ENCODE measurements at places on chromosomes 7 and 10.

- no peaks in the 10 kb centered on the region for H3K27me3 ChIP-seq
- DNase-seq = no peak
- H3K4me1 ChIP-seq = peaks cover 4% of the 10 kb centered on the region
- peak overlapping the region; percentile 23 for H3K27ac ChIP-seq
These were observed 59.0 kb downstream of the CSGALNACT2 start for GRCh38 chr10:43196981-43197833.

DNA sequence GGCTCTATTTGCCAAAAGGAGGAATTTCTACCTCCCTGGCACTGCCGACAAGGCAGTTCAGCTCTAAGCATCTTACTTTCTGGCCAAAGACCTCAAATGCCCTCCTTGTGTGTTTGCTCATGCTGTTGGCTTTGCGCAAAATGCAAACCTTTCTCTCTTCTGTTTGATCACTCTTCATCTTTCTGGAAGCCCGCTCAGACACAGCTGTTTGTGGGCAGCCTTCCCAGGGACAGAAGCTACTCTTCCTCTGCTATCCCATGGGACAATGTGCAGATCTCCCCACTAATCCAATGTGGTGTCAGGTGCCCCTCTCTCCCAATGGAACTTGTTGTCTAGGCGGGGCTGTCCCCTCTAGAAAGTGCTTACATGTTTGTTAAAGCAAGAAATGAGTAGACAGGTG lies 278.7 kb downstream of the CCSER2 start:
- H3K27me3 ChIP-seq = peaks cover 42% of the 10 kb centered on the region
- DNase-seq = no peak
- H3K4me3 ChIP-seq = no peak overlapping the region
- H3K4me1 ChIP-seq = no peaks in the 10 kb centered on the region
- H3K36me3 ChIP-seq = no peaks in the 10 kb centered on the region
- no peak overlapping the region for H3K27ac ChIP-seq

DNA sequence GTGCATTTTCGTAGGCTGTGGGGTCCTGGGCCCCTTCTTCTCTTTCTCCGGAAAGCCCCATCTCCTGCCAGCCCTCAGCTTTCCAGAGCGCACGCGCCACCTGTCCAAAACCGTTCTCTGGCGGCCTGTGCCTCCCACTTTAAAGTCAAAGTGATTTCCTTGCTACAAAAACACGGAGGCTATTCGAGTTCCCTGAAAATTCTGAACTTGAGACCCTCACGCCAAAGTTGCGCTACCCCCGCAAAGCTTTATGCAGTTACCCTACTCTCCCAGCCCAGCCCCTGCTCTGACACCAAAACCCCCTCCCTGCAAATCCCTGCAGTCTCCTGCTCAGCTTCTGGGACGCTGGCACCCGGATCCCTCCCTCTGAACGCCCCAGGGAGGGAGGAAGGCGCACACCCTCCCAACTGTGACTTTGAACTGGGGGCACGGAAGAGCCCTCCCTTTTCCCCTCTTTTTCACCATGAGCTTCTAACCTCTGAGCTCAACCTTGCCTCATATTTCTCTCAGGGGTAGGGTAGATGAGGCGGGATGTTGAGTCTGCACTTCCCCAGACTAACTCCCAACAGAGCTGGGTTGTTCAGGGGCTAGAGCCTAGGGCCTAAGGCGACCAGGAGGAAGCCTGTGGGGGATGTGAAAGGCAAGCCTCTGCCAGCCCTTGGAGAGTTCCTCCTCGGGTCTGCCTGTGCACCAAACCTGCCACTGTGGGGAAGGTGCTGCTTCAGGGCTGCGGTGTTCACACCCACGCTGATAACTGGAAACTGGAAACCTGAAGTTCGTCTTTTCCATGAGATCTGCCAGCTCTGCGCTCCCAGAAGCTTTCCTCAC lies 2.7 kb upstream of the PAX4 start:
- H3K27me3 ChIP-seq = peaks cover 92% of the 10 kb centered on the region
- no peak overlapping the region for H3K4me3 ChIP-seq
- no peak overlapping the region for H3K27ac ChIP-seq
- H3K4me1 ChIP-seq = peaks cover 14% of the 10 kb centered on the region
- no peaks in the 10 kb centered on the region for H3K36me3 ChIP-seq

DNA sequence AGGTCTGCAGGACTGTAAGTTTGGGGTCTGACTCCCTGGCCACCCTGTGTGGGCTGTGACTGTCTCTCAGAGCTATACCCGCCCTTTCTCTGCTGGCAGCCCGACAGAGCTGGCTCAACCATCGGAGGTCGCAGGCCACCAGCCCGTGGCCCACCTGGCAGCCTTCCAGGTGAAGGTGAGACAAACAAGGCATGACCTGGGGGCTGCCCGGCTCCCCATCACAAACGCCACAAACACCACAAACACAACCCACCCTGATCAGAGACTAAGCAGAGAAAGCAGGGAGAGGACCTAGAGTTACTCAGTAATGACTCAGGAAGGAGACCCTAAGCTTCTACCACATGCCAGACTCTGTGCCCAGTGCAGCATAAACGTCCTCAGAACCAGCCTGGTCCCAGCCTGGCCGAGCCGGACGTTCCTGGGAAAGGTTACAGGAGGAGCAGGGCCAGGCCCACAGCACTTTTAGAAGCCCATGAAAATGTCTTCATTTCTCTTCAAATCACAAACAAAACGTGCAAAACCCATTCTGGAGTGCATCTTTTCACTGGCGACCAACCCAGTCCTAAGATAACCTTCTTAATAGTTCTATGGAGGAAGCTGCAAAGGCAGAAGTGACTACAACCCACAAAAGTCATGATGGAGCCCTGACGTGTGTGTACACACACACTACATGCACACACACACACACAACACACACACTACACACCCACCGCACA lies 66.8 kb downstream of the MKI67 start:
- DNase-seq = no peak
- H3K27ac ChIP-seq = peak overlapping the region; percentile 10
- H3K36me3 ChIP-seq = peaks cover 68% of the 10 kb centered on the region
- H3K27me3 ChIP-seq = no peaks in the 10 kb centered on the region

- H3K4me3 ChIP-seq = no peak overlapping the region
- peaks cover 11% of the 10 kb centered on the region for H3K4me1 ChIP-seq
- no peaks in the 10 kb centered on the region for H3K36me3 ChIP-seq
- H3K27ac ChIP-seq = no peak overlapping the region
These were observed 14.2 kb upstream of the ACTA2 start for GRCh38 chr10:88966797-88967196.

- DNase-seq = no peak
- no peak overlapping the region for H3K4me3 ChIP-seq
- H3K27ac ChIP-seq = no peak overlapping the region
- no peaks in the 10 kb centered on the region for H3K27me3 ChIP-seq
- H3K4me1 ChIP-seq = no peaks in the 10 kb centered on the region
These were observed 224.3 kb upstream of the PHYHIPL start for GRCh38 chr10:58952162-58952601.

DNA sequence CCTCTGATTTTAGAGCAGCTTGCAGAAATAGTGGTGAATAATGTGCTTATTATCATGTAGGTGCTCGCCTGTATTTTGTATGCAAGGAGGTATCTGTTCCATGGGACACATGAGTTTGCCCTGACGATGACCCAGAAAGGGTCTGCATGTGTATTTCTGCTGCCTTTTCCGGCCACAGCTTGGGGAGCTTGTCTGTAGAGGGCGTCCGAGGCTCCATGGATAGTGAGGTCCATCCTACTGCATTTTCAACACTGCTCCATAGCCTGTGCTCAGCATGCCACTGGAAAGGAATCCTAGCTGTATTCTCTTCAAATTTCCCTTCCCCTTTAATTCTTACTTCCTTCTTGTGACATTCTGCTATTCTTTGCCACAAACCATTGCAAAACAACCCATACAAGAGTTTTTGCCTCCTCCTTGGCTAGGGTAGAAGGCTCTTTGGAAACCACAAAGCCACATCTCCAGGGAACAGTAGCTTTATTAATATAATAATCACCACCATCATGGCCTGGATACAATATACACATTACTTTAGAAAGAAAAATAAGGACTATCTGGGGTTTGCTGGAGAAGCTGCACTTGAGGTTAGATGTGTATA lies 127.7 kb downstream of the DYNC1I1 start:
- no peak for DNase-seq
- H3K4me1 ChIP-seq = no peaks in the 10 kb centered on the region
- no peak overlapping the region for H3K4me3 ChIP-seq

DNA sequence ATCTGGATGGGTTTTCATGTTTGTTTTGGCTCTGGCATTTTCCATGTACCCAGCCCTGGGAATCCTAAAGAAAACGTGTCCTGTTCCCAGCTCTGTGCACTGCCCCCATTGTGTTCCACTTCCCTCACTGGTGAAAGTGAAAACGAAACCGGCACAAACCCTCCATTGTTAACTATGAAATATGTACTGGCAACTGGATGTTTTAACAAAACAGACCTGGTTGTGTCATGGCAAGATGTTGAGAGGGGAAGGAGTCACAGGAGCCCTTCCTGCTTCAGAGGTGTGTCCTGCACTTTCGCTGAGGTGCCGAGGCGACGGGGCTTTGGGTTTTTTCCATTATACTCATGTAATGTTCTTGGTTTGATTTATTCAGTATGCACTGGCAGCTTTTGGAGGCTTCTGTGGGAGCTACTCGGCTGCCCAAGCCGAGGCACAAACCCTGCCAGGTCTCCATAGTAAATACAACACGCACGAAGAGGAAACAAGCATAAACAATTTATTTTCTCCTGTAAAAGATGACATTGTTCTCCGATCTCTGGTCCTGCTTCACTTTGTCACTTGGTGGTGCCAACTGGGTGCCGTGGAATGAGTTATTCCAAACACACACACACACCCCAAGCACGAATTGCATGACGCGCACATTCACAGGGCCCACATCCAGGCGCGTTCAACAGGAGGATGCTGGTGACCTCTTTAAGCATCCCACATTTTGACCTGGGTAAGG lies 118.2 kb downstream of the CDK6 start:
- peak; percentile 13 for DNase-seq
- H3K4me3 ChIP-seq = peak overlapping the region; percentile 68
- H3K4me1 ChIP-seq = peaks cover 26% of the 10 kb centered on the region

GRCh38 chr10:124646483-124647352 lies 97.5 kb downstream of the FAM53B start:
- H3K27me3 ChIP-seq = no peaks in the 10 kb centered on the region
- peaks cover 100% of the 10 kb centered on the region for H3K4me1 ChIP-seq
- peaks cover 43% of the 10 kb centered on the region for H3K36me3 ChIP-seq
- H3K4me3 ChIP-seq = peak overlapping the region; percentile 73
- no peak for DNase-seq

- H3K27me3 ChIP-seq = peaks cover 29% of the 10 kb centered on the region
- no peaks in the 10 kb centered on the region for H3K4me1 ChIP-seq
- no peak for DNase-seq
- H3K4me3 ChIP-seq = no peak overlapping the region
These were observed 134.7 kb upstream of the RNF32 start for GRCh38 chr7:156505876-156506275.

GRCh38 chr7:1856161-1856887 lies 186.2 kb downstream of the ELFN1 start:
- H3K4me3 ChIP-seq = no peak overlapping the region
- H3K4me1 ChIP-seq = peaks cover 42% of the 10 kb centered on the region
- no peaks in the 10 kb centered on the region for H3K27me3 ChIP-seq
- peak overlapping the region; percentile 45 for H3K27ac ChIP-seq
- no peak for DNase-seq

- H3K4me1 ChIP-seq = peaks cover 40% of the 10 kb centered on the region
- H3K36me3 ChIP-seq = peaks cover 28% of the 10 kb centered on the region
- H3K4me3 ChIP-seq = no peak overlapping the region
- H3K27me3 ChIP-seq = no peaks in the 10 kb centered on the region
- no peak for DNase-seq
These were observed 37.4 kb downstream of the RGS10 start for GRCh38 chr10:119505131-119505551.

DNA sequence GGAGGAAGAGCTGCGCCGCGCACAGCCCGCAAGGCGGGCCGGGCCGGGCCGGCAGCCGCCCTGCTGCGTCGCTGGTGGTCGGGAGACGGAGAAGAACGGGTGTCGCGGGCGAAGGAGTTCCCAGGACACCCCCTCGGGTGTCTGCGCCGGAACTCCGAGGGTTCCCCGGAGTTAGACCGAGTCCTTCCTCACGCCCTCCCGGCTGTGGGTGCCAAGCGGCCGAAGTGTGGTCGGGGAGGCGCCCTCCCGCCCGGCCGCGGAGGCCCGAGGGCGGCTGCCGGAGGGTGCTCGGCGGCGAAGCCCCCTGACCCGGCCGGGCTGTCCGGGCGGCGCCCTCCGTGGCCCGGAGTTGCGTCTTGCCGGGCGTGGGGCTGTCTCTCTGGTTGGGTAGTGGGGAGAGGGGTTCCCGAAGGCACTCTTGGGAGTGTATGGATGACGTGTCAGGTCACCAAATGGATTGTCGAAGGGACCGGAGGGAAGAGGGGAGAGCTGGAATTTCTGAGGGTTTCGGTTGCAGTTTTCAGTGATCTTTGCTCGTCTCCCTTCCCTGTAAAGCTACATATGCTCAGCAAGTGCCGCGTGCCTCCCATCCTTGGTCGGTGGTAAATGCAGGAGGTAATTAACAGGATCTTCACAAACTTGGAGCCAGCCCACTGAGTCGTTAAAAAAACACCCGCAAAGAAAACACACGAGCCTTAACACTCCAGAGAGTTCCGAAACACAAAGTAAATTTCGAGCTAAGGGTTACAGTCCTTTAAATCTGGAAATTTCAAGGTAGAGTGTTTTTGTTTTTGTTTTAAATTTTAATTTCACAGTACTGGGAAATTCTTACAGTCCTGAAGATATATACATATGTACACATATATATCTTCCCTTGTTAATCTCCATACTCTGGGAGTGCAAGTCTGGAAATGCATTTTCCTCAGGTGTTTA lies 871 bp downstream of the ST7 start:
- peak overlapping the region; percentile 79 for H3K27ac ChIP-seq
- no peaks in the 10 kb centered on the region for H3K27me3 ChIP-seq
- peaks cover 26% of the 10 kb centered on the region for H3K4me1 ChIP-seq

- H3K27ac ChIP-seq = no peak overlapping the region
- peaks cover 33% of the 10 kb centered on the region for H3K36me3 ChIP-seq
- H3K4me3 ChIP-seq = no peak overlapping the region
- no peak for DNase-seq
- no peaks in the 10 kb centered on the region for H3K4me1 ChIP-seq
- H3K27me3 ChIP-seq = no peaks in the 10 kb centered on the region
These were observed 44.3 kb downstream of the AHR start for GRCh38 chr7:17342756-17343155.

- H3K4me3 ChIP-seq = no peak overlapping the region
- DNase-seq = no peak
- H3K36me3 ChIP-seq = no peaks in the 10 kb centered on the region
These were observed 566.9 kb downstream of the PTPRN2 start for GRCh38 chr7:158020706-158021095.

- peaks cover 22% of the 10 kb centered on the region for H3K4me1 ChIP-seq
- no peaks in the 10 kb centered on the region for H3K27me3 ChIP-seq
- H3K27ac ChIP-seq = no peak overlapping the region
- no peak overlapping the region for H3K4me3 ChIP-seq
These were observed 70.2 kb upstream of the ANK3 start for GRCh38 chr10:60459701-60460457.

GRCh38 chr10:78148961-78149612 lies 115.4 kb downstream of the RPS24 start:
- peaks cover 18% of the 10 kb centered on the region for H3K27me3 ChIP-seq
- H3K4me3 ChIP-seq = no peak overlapping the region
- DNase-seq = no peak
- H3K4me1 ChIP-seq = no peaks in the 10 kb centered on the region
- H3K36me3 ChIP-seq = peaks cover 3% of the 10 kb centered on the region

Data from central memory CD8-positive, alpha-beta T cell (primary cell).